ENCODE measurements at places on chromosomes 5 and 9.

DNA sequence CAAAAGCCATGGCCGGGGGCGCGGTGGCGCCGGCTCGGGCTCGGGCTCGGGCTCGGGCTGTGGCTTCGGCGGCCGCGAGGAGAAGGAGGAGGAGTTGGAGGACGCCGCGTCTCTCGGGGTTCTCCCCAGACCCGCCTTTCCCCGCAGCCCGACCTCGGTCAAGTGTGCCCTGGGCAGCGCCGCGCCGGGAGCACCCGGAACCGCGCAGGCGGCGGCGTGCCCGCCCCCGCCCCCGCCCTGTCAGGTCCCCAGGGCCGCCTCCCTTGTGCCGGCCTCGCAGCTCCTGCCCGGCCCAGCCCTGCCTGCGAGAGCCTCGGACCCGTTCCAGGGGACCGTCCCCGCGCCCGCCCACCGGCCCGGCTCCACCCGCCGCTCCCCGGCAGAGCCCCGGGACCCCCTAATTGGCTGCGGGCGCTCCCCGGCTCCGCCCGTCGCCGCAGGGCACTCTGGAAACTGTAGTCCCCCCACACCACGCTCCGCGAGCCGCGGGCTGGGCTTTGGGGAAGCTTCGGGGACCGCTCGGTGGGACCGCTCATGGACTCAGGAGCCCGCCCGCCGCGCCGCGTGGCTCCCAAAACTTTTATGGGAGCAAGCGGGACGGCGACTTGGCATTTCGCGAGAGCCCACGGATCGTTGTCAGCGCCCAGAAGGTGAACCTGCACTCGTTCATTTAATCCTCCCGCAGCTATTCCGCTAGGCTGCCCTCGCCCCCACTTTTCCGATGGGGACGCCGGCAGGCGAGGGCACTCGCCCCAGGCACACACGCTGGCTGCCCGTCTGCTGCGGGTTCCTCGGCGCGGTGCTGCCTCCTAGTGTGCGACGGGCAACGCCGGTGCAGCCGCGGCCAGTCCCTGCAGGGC, at the start of gene STK10:
Gene STK10, minus strand, starts transcription at position 192 of the 860 bp plus-strand sequence. Its CDS starts 182 bp downstream, at position 10.
- DNase-seq: peak; percentile 73

DNA sequence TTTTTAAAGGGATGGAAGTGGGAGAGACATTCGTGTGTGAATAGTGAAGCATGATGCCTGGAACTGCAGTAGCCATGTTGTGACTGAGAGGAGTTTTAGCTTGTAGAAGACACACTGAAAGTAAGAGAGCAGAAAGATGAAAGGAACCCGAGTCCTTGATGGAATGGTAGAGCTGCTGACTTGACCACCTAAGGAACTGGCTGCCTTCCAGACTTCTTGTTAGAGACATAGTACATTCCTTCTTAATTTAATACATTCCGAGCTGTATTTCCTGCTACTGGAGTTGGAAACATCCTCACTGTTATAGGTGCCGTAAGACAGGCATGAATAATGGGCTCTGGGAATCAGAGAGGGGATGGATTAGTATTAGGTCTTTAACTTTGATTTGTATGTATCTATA, 7.4 kb downstream of the CER1 start:
- DNase-seq: no peak

GRCh38 chr5:107564931-107565372, 105.8 kb downstream of the EFNA5 start:
- DNase-seq: no peak

- DNase-seq: no peak
These were observed 99.3 kb upstream of the NIPBL start for GRCh38 chr5:36777105-36777757.

- no peak for DNase-seq
These were observed 4.2 kb upstream of the TSC1 start for GRCh38 chr9:132948482-132949050.

GRCh38 chr9:112831969-112832368, 58.7 kb downstream of the SLC46A2 start:
- no peak for DNase-seq

GRCh38 chr9:35993976-35994720, 36.2 kb upstream of the OR2S2 start:
- DNase-seq: no peak

- DNase-seq: no peak
These were observed 22.3 kb downstream of the OR2V1 start for GRCh38 chr5:181108578-181109165.
